ENCODE measurements at places on chromosomes 1 and 21.
A peak's percentile ranks its signal among the peaks of the same experiment; 100 is the strongest.

DNA sequence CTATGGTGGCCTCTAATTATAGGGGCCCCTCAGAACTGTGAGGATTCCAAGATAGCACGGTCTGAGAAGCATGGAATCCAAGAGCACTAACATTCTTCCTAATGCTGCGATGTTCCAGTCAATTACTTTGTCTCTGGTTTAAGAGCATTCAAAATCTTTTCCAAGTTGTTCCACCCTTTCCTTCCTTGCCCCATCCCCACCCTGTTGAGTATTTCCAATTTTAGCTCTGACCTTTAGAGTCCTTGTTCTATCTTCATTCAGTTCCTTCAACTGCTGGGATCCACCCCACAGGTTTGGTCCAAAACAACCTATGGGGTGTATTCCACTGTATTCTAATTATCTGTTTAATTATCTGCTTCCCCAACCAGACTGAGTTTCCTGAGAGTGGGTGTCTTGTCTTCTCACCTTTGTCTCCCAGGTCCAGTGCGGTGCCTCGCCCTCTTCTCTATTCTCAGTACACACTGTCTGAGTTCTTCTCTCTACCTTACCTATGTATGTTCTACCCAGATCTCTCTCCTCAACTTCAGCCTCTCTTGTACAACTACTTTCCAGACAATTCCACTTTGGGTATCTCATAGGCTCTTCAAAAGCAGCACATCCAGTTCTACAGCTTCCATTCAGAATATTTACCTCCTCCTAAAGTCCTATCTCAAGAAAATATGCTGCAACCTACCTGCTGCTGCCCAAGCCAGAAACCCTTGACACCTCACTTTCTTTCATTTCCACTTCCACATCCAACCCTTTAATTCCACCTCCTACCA, 25.0 kb upstream of the BCL9 start:
- DNase-seq = no peak

DNA sequence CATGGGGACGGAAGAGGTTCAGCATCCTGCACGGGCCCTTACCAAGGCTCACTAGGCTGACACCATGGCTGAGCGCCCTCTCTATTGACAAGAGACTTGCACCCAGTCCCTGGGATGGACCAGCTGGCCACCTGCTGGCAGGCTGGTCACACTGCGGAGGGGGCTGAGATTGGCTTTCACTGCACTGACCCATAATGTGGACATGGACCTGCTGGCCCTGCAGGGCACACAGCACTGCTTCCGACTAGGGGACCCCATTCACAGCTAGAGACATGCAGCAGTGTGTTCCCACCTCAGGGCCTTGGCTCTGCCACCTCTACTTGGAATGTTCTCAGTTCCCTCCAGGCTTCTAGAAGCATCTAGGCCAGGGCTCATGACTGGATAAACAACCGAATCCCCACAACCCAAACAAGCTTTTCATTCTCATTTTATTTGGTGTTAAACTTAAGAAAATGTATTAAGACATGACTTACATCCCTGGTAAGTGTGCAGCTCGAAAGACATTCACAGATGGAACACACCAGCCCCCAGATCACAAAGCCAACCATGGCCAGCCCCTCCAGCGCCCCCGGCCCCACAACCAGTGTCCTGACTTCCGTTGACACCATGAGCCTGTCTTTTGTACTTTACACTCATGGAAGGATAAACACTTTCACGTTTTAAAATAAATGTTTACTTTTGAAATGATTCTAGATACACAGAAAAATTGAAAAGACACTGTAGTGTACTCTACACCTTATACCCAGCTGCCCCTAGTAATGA, 9.3 kb upstream of the SRARP start:
- DNase-seq = peak; percentile 73

GRCh38 chr1:185537596-185537995, 196.6 kb upstream of the HMCN1 start:
- DNase-seq = no peak

DNA sequence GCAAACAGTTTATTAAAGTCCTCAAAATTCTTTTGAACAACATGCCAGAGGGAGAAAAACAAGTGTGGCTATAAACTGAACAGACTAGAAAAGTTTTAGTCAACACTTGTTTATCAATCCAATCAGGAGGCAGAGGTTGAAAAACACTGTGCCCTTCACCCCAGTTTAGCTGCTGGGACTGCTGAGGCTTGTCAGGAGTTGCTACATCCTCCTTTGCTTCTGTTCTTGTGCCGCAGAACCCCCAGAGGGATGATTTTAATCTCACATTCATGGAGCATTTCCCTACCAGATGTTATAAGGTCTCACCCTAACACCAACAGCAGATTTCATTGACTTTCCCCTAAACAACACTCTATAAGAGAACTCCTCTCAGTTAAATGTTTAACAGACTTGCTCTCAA, 321.2 kb downstream of the VAV3 start:
- no peak for DNase-seq

All from activated CD8-positive, alpha-beta memory T cell treated with anti-CD3 and anti-CD28 coated beads, Interleukin-2, amount 50 U/mL, for 48 hours (primary cell).